Ascending aorta (tissue), 2 donors: ENCODE measurements at places on chromosomes 7 and 10.

DNA sequence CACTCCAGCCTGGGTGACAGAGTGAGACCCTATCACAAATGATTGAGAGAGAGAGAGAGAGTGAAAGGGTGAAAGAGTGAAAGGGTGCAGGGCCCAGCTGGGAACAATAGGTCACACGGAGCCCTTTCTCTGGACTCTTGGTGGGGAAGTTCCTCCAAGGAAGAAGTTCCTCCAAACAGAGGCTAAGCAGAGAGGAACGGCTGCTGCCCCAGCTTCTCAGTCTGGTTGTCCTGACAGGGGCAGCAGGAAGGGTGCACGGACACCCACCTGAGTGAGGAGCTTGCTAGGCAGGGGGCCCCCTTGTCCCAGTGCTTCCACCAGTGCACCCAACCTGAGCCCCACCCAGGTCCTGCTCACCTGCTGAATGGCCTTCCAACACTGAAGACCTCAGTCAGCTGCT, 38.8 kb upstream of the MYL10 start:
- DNase-seq = no peak

GRCh38 chr7:50649259-50649885, 84.2 kb upstream of the DDC start:
- DNase-seq = peak; percentile 50

GRCh38 chr10:93445097-93445960, 36.8 kb downstream of the MYOF start:
- DNase-seq = peak; percentile 89

- DNase-seq = no peak
Observed at GRCh38 chr7:77797734-77798393, 370 bp downstream of the TMEM60 start.

GRCh38 chr7:133436014-133436428, 183.1 kb downstream of the EXOC4 start:
- DNase-seq = no peak

DNA sequence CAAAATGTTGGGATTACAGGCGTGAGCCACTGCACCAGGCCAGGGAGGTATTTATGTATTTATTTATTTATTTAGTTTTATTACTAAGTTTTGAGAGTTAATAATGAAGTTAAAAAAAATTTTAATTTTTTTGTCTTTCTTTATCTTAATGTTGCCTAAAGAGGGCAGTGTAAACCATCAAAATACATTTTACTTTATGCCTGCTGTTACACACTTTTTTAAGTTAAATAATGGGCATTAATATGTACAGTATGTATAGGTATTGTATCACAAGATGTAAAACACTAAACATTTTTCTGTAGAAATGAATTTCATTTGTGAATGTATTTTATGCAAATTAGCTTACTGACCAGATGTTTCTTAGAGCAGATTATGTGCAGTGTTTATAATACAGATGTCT, 129.4 kb downstream of the AASS start:
- no peak for DNase-seq

- DNase-seq = no peak
Observed at GRCh38 chr7:43170571-43170970, 58.1 kb downstream of the HECW1 start.

DNA sequence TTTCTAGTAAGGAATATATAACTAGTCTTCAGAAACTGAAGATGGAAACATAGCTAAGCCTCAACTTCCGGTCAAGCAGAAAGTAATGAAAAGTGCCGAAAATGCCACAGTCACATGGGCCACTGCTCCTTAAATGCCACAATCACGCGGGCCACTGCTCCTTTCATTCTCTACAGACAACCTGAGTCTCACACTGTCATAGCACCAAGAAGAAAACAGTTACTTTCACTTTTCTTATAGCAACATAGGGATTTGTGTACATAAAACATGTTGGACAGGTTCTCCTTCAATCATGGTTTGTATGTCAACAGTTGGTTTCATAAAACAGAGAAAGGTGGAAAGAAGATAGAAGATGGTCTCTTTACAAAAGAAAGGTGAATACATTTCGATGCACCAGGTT, 48.6 kb upstream of the NOBOX start:
- no peak for DNase-seq

DNA sequence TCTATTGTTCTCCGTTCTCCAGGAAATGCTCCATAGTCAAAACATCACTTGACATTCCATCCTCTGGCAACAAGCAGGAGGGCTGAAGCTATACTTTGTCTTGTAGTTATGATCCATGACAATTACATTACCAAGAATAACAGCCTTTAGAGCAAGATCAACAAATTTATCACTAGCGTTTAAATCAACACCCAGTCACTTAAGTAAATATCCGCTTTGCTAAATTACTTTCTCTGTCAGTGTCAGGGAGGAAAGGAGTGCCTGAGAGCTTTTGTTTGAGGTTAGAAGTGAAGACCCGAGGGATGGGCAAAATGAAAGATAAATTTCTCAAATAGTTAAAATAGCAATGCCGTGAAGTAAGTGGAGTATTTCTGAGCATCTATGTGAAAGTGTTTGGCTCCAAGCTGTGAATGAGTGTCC, 236.1 kb upstream of the BMPER start:
- no peak for DNase-seq

GRCh38 chr10:93600446-93601145, 439 bp downstream of the RBP4 start:
- no peak for DNase-seq

- no peak for DNase-seq
Observed at GRCh38 chr7:28806841-28807240, 151.3 kb downstream of the TRIL start.

- no peak for DNase-seq
Observed at GRCh38 chr10:101724446-101724845, 29.5 kb upstream of the FBXW4 start.

DNA sequence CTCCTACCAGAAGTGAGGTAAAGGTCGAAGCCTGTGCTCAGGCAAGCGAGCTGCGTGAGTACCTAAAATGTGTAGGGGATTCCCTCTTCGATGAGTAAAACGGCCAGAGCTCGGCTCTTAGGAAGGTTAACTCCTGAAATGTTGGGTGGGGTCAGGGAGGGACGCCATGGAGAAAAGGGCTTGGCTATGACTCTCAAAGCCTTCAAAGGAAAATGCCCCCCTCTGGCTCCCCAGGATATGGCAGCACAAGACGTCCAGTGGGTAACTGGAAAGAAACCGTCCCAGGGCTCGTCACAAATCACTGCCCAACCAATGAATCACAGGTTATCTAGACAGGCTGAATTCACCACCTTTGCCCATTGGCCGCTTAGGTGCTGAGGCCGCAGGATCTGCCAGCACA, 58.0 kb downstream of the CALML3 start:
- no peak for DNase-seq

DNA sequence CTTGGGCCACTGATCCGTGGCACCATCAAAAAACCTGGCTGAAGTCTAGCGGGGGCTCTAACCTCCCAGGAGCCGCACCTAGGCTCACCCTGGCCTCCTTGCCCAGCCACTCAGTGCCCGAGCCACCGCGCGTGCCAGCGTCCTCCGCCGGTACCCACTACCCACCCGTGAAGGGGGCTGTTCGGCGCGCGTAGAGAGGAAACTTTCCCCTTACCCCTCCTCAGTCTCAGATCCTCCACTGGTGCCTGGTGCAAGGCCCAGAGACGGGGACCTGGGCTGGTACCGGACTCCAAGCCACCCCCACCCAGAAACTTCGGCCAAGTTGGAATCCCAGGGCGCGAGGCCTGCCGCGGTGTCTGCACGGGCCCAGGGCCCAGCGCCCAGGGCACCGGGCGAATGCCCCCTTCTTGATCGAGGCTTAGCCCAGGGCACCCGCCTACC, 3.5 kb upstream of the EBF3 start:
- no peak for DNase-seq

DNA sequence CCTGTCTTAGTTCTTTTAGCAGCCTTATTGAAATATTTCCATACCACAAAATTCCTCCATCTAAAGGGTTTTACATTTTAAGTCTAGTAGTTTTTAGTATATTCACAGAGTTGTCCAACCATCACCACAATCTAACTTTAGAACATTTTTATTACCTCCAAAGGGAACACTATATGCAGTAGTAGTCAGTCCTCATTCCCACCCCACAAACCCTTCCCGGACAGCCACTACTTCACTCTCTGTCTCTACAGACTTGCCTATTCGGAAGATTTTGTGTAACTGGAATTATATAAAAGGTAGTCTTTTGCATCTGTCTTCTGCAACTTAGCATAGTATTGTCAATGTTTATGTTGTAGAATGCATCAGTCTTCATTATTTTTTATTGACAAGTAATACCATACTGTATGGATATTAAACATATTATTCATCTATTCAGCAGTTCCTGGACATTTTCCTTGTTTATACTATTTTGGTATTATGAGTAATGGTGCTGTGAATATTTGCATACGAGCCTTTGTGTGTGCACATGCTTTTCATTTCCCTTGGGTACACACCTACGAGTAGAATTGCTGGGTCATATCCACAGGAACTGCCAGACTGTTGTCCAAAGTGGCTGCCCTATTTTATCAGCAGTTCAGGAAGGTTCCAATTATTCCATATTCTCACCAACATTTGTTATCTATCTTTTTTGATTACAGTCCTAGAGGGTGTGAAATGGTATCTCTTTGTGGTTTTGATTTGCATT, 60.9 kb upstream of the LANCL2 start:
- no peak for DNase-seq

- DNase-seq = no peak
Observed at GRCh38 chr10:116029826-116030225, 243.2 kb downstream of the GFRA1 start.

DNA sequence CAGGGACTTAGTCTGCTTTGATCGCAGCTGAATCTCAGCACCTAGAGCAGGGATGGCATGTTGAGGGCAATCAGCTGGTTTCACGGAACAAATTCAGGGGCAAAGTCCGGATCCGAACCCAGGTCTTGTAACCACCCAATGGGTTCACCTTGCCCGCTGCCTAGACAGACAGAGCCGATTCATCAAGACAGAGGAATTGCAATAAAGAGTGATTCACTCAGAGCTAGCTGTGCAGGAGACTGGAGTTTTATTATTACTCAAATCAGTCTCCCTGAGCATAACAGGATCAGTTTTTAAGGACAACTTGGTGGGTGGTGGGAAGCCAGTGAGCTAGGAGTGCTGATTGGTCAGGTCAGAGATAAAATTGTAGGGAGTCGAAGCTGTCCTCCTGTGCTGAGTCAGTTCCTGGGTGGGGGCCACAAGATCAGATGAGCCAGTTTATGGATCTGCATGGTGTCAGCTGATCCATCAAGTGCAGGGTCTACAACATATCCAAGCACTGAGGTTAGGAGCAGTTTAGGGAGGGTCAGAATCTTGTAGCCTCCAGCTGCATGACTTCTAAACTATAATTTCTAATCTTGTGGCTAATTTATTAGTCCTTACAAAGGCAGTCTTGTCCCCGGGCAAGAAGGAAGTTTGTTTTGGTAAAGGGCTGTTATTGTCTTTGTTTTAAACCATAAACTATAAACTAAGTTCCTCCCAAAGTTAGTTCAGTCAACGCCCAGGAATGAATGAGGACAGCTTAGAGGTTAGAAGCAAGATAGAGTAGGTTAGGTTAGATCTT, 43.5 kb upstream of the CHST3 start:
- no peak for DNase-seq

- no peak for DNase-seq
Observed at GRCh38 chr7:31094271-31094670, 42.2 kb downstream of the ADCYAP1R1 start.

GRCh38 chr7:157097569-157097968, 41.2 kb upstream of the UBE3C start:
- no peak for DNase-seq

DNA sequence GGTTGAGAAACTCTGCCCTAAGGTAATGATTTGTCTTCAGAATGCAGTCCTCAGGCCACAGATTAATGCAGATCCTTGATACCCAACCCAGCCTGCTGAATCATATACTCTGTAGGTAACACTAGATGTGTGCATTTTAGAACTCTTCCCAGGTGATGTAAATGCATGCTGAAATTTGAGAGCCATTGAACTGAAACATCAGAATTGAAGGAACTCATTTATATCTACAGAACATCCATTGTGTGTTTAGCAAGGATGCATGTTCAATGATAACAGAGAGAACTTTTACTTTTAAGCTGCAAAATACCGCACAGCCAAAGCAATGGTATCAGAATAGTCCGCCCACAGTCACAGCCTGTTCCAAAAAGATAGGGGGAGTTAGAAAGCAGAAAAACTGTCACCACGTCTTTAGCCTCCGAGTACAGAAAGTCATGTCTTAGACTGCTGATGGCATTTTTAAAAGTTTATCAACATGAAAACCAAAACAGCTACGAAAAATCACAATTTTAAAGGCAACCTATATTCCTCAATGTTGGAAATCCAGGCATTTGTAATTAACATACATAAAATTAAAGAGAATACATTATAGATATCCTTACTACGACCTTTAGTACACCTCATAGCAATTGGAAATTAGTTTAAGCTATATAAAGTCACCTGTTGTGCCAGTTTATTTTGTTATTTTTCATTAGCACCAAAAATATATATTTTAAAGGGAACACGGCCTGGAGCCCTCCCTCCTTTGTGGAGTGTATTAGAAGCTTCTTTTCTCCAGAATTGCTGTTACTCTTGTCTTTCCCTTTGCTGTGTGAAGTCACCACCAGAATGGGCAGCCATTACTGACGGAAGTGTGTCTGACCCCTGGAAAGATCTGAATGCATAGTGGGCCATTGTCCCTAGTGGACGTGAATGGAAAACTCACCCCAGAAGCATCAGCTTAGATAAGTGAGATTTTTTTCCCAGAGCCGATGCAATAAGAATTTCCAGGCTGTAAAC, 65.8 kb upstream of the PRKAR2B start:
- DNase-seq = no peak

DNA sequence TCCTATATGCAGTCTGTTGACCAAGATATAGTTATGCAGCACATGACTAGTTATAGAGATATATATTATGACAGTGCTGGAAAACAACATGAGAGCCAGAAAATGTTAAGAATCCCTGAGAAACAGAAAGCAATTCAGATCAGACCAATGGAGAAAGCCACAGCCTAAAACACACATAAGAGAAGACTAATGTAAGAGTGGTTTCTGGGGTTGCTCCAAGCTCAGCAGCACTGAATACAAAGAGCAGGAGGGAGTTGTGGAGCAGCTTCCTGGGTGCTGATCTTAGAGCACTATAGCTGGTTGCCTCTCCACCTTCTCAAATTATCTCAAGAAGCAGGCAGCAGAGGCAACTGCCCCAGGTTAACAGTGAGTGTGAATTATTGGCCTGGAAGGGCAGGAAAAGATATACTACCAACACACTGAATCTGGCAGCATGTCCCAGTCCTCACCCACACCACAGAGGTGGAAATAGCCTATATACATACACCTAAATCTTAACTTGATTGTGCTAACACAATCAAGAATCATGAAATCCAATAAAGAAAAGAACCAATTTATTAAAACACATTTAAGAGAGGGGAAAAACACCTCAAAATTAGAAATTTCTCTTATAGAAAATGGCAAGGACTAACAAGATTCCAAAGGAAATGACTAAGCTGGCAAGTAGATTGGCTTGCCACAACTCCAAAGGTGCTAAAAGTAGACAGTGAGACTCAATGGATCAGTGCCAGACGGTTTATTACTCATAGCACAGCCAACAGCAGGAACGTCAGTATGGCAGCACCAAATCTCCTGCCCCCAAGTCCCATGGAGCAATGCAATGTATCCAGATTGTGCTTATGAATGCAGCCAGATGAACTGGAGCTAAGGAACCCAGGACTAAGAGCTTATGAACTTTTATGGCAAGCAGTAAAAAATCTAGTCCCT, 5.1 kb downstream of the PTTG1IP2 start:
- DNase-seq = no peak
